Coronary artery (tissue), 2 donors: ENCODE measurements at places on chromosomes 12 and 14.

- DNase-seq, result no peak
Measured at GRCh38 chr14:76329951-76330350, 46.0 kb upstream of the ESRRB start.

- no peak for DNase-seq
Measured at GRCh38 chr14:69657950-69658355, 46.6 kb downstream of the SUSD6 start.

- DNase-seq, result no peak
Measured at GRCh38 chr14:21043974-21044618, 1.9 kb downstream of the RNASE7 start.

DNA sequence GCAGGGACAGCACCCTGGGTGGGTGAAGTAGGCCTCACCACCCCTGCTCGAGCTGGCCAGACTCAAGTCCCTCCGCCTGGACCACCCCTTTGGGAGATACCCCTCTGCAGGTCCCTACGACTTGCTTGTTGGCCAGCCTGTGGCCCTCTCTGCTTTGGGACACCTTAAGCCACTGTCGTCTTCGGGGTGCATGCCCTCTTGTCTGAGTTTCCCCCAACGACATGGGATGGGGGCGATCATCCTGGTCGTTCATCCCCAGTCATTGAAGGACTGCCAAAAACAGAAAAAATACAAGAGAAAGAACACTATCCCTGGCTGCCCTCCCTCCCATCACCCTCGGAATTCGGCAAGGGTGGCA, 151.1 kb downstream of the DPF3 start:
- DNase-seq, result no peak

DNA sequence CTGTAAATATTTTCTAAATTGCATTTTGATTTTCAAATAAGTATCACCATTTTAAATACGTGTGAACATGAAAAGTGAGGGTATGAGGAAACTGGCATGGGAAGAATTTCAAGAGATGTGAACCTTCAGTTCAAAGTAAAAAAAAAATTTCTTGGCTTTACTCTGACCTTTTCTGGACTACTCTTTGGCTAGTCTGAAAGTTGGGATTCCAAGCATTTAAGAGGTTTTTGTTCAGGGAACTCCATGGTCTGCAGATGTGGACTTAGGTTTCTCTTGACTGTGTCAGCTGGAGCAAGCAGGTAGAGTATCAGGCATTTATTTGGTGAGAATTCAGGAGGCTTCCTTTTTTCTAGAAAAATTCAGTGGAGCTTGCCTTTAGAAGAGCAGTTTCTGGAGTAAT, 311.6 kb downstream of the LRIG3 start:
- no peak for DNase-seq

GRCh38 chr14:60204843-60205774, 39.9 kb upstream of the DHRS7 start:
- no peak for DNase-seq

DNA sequence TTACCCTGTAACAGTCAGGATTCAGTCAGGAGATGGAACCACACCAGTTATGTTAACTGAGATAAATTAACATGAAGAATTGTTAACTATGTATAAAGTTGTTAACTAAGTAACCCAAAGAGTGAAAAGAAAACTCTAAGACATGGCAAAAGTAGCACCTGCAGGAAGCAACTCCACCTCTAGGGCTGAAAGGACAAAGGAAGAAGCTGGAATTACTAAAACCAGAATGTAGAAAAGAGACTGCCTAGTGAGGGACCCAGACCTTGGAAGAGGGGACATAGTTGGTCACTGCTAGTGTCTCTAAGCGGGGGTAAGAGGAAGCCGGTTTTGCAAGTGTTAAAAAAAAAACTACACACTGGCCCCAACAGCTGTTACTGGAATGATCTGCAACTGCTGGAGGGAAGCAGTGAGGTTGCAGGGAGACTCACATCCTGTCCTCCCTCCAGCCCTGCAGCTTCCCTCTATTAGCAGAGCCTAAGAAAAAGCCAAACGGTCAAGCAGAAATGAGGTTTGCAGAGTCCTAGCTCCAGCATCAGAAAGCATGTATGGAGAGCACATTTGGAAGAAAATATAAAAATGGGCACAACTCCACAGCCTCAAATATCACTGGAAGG, 39.8 kb downstream of the GPR135 start:
- no peak for DNase-seq

- DNase-seq, result no peak
Measured at GRCh38 chr12:76506149-76506548, 53.4 kb downstream of the OSBPL8 start.

GRCh38 chr12:42666671-42667243, 77.2 kb upstream of the PRICKLE1 start:
- DNase-seq, result no peak

- no peak for DNase-seq
Measured at GRCh38 chr14:64580467-64580866, 30.7 kb downstream of the PPP1R36 start.

DNA sequence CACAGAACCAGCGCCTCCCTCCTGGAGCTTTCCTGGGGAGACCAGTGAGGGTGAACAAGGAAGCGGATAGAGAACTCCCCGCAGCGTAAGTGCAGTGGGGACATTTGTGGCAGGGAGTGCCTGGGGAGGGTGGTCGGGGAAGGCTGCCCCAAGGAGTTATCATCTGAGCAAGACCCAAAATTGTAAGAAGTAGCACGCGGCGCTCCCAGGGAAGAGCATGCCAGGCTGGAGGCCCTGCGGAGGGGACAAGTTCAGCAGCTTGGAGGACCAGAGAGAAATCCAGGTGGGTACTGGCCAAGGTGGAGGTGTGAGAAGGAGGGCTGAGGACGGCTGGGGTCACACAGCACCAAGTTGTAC, 46.2 kb upstream of the RIMBP2 start:
- no peak for DNase-seq

DNA sequence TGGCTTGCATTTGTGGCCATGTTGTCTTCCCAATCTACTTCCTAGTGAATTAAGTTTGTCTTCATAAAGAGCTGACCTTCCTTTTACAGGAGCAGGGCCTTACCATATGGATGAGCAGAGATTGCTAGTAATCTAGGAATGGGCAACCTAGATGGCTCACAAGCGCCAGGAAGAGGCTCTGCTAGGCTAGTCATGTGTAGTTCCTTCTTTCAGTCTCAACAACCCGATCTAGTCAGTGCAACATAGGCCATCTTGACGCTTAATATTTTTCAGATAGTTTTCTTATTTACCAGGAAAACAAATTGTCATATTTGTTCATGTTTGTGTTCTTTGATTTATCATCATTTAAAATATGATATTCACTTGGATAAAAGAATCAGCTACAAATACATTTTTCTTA, 48.2 kb upstream of the TPH2 start:
- no peak for DNase-seq

DNA sequence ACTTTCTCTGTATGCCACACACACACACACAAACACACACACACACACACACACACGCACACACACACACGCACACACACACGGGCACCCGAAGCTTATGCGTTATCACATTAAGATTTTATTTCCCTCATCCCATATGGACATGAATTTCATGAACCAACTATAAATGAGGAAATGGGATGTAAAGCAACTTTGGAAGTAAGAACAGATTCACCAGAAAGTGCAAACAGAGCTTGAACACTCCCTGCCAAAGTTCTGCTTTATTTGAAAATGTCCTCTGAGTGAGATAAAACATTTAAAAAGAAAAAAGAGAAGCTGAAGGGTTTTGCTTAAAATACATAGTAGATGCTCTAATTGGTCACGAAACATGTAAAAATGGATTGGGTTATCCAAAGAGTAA, 90.4 kb upstream of the OTX2 start:
- DNase-seq, result no peak

DNA sequence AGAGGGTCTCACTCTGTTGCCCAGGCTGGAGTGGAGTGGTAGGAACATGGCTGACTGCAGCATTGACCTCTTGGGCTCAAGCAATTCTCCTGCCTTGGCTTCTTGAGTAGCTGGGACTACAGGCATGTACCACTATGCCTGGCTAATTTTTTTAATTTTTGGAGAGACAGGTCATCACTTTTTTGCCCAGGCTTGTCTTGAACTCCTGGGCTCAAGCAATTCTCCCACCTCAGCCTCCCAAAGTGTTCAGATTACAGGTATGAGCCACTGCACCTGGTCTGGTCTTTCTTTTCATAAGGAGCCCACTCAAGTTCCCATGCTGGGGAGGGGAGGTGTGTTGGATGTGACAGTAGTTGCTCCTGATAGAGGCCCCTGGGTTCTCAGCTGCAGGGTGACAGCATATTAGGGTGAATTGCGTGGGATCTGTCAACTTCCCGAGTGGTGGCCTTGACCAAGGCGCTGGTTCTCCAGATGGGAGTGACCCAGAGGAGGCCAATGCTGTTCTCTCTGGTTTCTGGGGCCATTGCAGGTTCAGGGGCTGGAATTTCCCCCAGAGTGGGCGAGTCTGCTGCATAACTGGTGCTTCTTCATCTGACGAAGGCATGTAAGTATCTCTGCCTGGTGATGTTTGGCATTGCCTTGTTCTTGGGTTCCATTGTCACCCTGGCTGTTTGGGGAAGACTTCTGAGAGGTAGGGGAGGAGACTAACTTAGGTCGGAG, 52.4 kb upstream of the ESRRB start:
- no peak for DNase-seq

- DNase-seq, result no peak
Measured at GRCh38 chr12:106721915-106722314, 52.6 kb upstream of the RIC8B start.
